ENCODE measurements at places on chromosomes 12 and 14. TPM values are rescaled to one million over a fixed set of nuclear protein-coding genes. Genes with fewer than 3 reads are reported as not detected.

Gene ANAPC7
- total RNA-seq, result 87.7 TPM

Gene FKBP4
- 41.8 TPM for total RNA-seq

Gene CD69
- total RNA-seq, result not detected

Gene EXOC3L4
- 1.8 TPM for total RNA-seq

Gene GPRC5A
- total RNA-seq, result 94.6 TPM

Gene UBE2N
- total RNA-seq, result 184 TPM

Gene TDP1
- 36.0 TPM for total RNA-seq

Gene JAG2
- 6.3 TPM for total RNA-seq

Gene P2RX7
- total RNA-seq, result 1.2 TPM

Gene SLC25A3
- 1,050 TPM for total RNA-seq

Gene TSPAN8
- total RNA-seq, result 39.6 TPM

Gene MCRS1
- total RNA-seq, result 57.6 TPM

Gene GLT8D2
- total RNA-seq, result 0.26 TPM

Gene SERPINA12
- total RNA-seq, result not detected

Gene ANKRD33
- not detected for total RNA-seq

Gene NTF3
- not detected for total RNA-seq

Gene C12orf54
- total RNA-seq, result not detected

Gene ESPL1
- total RNA-seq, result 12.3 TPM

Gene TPPP2
- not detected for total RNA-seq
